ENCODE measurements at places on chromosomes 3 and 15. TPM values are rescaled to one million over a fixed set of nuclear protein-coding genes. Genes with fewer than 3 reads are reported as not detected.

GRCh38 chr15:29345549-29346525 lies 76.2 kb upstream of the NSMCE3 start:
- H3K27me3 ChIP-seq, result no peaks in the 10 kb centered on the region
- H3K36me3 ChIP-seq, result no peaks in the 10 kb centered on the region
- H3K27ac ChIP-seq, result no peak overlapping the region
- no peak for DNase-seq
- no peak overlapping the region for H3K4me3 ChIP-seq
- no peaks in the 10 kb centered on the region for H3K4me1 ChIP-seq

DNA sequence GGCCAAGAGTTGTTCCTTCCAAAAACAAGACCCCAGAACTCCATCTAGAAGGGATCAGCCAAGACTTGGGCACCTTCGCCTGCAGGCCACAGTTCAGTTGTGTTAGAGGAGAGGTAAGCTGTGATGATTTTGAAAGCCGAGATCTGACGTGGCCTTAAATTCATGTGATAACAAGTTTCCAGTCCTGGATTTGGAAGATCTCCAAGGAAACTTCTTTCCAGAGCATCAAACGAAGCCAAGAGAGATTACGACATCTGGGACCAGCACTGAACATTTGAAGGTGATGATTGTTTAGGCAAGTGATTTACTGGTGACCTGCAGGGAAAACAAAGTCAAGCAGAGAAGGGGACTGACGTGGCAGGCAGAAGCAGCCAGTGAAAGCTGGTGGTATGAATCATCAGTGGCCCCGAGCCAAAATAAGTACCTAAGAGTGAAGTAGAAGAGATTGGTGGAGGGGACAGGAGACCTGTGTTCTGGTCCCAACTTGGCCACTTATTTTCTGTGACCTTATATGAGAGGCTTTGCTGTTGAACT lies 339.0 kb upstream of the PROK2 start:
- H3K4me3 ChIP-seq, result no peak overlapping the region
- H3K36me3 ChIP-seq, result no peaks in the 10 kb centered on the region
- no peaks in the 10 kb centered on the region for H3K27me3 ChIP-seq
- H3K27ac ChIP-seq, result peak overlapping the region; percentile 3
- DNase-seq, result peak; percentile 85

DNA sequence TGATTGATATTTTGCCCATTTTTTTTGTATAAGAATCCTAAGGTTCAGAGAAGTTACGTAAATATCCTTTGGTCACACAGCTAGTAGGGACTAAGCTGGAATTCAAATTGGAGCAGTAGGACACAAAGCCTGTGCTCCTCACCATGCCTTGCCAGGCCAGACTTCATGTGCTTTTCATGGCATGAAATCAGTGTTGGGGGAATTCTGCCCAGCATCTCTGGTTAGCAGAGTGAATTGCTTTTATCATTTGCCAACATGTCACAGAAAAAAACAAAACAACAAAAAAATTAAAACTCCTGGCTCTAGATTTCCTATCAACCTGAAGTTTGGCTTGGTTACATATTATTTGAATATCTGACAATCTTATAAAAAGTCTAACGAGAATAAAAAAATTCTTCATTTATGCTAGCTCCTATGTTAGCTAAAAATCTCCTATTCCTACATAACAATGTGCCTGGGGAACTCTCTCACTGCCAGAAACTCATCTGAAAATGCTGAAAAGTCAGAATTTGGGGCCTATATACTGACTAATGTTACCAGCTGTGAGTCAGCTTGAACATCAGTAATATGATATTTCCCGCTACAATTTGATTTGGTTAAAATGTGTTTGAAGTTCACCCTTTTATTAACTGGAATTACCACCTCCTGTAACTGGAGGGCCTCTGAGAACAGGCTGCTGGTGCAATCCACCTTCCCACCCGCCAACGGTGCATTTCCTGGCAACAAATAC lies 141.7 kb downstream of the TIGIT start:
- no peaks in the 10 kb centered on the region for H3K27me3 ChIP-seq
- no peak overlapping the region for H3K4me3 ChIP-seq
- H3K27ac ChIP-seq, result no peak overlapping the region
- H3K4me1 ChIP-seq, result peaks cover 9% of the 10 kb centered on the region
- no peaks in the 10 kb centered on the region for H3K36me3 ChIP-seq
- DNase-seq, result peak; percentile 42

- no peaks in the 10 kb centered on the region for H3K4me1 ChIP-seq
- H3K27ac ChIP-seq, result no peak overlapping the region
- no peak overlapping the region for H3K4me3 ChIP-seq
- no peaks in the 10 kb centered on the region for H3K36me3 ChIP-seq
- peak; percentile 28 for DNase-seq
Observed at GRCh38 chr3:18046131-18046915, 303.9 kb upstream of the TBC1D5 start.

DNA sequence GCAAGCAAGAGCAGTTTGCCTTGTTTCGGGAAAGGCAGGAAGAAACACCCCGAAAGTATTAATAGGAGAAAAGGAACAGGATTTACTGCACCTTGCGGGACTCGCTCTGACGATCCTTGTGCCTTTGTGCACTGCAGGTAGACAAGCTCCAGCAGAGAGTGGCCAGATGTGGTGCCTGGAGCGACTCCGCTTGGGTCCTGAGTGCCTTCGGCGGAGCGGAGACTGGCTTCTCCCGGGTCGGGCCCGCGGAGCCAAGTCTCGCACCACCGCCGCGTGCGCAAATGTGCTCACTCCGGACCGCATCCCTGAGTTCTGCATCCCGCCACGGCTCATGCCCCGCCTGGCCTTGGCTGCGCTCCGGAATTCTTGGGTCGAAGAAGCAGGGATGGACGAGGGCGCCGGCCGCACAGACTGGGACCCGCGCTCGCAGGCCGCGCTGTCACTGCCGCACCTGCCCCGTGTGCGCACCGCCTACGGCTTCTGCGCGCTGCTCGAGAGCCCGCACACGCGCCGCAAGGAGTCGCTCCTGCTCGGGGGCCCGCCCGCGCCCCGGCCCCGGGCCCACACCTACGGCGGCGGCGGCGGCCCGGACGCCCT lies 769 bp downstream of the C2CD4A start:
- peak overlapping the region; percentile 52 for H3K4me3 ChIP-seq
- H3K27ac ChIP-seq, result no peak overlapping the region
- 0 out of 2 replicates have a peak, but pooled peaks cover 9% of the 10 kb centered on the region for H3K4me1 ChIP-seq
- H3K36me3 ChIP-seq, result no peaks in the 10 kb centered on the region
- DNase-seq, result peak; percentile 49

DNA sequence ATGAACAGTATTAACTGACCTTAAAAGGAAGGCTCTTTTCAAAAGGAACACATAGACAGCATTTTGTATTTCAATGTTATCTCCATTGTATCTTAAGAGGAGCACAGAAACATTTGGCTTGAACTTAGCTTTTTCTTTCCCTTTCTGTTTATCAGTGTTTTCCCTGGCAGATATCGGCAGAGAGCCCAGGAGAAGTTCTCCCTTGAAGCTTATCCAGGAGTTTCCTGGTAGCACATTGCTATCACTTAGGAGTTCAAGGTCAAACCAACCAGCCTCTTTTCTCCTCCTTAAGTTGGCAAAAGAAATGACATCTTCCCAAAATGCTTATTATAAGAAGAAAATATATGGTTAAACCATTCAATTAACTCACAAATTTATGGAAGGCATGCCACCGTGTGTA lies 344.6 kb upstream of the UBE2E2 start:
- DNase-seq, result no peak
- H3K27me3 ChIP-seq, result no peaks in the 10 kb centered on the region
- H3K27ac ChIP-seq, result no peak overlapping the region
- H3K4me1 ChIP-seq, result no peaks in the 10 kb centered on the region
- no peaks in the 10 kb centered on the region for H3K36me3 ChIP-seq

DNA sequence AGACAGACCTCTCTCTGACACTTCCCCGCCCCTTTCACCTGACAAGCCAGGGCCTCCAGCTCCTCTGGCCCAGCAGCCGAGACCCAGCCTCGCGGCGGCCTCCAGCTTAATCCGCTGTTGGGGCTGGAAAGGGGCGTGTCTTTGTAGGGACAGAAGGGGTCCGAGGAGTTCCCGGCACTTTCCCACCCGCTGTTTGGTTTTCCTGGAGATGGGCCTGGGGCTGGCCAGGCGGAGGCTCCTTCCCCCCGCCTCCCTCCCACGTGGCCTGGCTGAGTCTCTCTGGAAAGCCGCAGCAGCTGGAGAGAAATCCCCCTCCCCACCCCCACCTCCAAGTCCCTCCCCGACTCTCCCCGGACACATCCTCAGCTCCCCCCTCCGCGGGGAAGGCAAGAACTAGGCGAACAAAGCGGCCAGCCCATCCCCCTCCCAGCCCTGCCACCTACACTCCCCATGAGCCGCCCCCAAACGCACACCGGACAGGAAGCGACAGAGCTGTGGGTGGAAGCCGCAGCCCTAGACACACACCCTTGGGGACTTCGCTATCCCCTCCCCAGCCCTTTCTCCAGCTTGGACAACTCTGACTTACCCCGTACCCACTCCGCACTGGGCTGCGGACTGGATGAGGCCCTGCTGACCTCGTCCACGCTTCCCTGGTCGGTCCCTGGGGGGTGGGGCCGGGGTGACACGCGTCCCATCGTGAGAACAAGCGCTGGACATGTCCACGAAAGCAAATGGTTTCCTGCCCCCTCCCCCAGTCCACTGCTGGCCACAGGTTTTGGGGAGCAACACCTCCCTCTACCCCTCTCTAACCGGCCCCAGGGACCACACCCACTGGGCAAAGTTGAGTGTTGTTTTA lies 1.2 kb downstream of the IGDCC4 start:
- H3K4me1 ChIP-seq, result peaks cover 10% of the 10 kb centered on the region
- no peaks in the 10 kb centered on the region for H3K36me3 ChIP-seq
- peaks cover 22% of the 10 kb centered on the region for H3K27me3 ChIP-seq
- H3K4me3 ChIP-seq, result peak overlapping the region; percentile 73
- DNase-seq, result peak; percentile 23
- H3K27ac ChIP-seq, result no peak overlapping the region

DNA sequence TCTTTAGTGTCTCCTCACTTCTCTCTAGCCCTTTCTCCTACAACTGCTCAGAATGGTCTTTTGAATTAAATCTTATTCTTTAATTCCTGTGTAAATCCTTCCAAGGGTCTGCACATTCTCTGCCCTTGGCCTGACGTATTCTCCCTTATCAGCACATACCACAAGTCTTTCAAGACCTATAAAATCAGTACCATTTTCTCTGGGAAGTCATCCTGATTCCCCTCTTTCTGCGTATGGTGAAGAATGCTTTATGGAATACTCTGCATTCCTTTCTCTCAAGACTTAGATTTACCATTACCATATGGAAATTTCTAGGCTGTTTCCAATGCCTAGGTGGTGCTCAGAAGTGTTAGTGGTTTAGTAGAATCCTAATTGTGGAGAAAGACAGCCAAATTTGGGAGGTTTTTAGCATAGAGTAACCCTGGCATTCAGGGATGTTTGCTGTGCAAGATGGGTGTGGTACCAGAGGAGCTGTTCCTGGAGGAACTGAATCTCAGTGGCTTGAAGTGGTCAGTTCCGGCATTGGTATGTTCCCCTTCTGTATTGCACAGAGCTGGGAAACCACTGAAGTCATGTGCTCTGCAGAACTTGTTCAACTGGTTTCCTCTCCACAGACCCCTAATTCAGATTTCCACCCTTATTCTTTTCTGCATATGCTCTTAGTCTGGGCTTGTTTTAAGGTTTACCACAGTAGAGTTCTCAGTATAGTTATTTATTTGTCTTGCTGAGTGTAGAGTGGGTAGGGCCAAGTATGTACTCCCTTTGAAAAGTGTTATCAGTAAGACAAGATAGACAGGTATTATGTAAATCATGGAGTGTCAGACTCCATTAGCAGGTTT lies 24.5 kb downstream of the IQGAP1 start:
- no peaks in the 10 kb centered on the region for H3K27me3 ChIP-seq
- peak overlapping the region; percentile 80 for H3K27ac ChIP-seq
- H3K36me3 ChIP-seq, result no peaks in the 10 kb centered on the region
- peaks cover 51% of the 10 kb centered on the region for H3K4me1 ChIP-seq
- peak; percentile 81 for DNase-seq

DNA sequence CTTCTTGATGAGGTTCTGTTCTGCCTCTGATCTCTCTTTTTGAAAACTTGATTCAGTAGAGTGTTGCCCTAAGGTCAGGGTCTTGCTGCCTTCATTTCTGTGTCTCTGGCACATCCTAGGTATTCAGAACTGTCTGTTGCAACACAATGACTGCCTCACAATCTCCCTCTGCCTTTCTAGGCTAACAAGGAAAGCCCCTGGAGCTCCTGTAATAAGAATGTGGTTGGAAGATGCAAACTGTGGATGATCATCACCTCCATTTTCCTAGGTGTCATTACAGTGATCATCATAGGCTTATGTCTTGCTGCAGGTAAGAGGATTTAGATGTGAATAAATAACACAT lies 7.0 kb downstream of the C3orf52 start:
- H3K27me3 ChIP-seq, result no peaks in the 10 kb centered on the region
- no peak overlapping the region for H3K4me3 ChIP-seq
- H3K27ac ChIP-seq, result no peak overlapping the region
- H3K4me1 ChIP-seq, result peaks cover 15% of the 10 kb centered on the region
- DNase-seq, result no peak

DNA sequence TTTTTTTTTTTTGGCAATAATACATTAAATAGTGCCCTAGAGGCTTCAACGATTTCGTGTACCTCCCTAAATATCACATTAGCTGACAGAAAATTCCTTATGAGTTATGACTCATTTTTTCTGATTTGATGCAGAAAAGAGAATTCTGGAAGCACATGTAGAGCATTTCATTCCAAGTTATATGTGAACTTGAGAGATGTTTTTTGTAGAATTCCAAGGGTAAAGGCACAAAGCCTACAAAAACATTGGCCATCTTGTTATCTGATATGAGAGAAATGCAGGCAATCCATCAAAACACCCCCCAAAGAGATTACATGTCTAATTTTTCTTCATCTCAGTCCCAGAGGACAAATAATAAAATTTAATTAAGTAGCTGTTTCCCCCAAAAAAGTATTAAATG lies 6.7 kb upstream of the PFN2 start:
- peaks cover 2% of the 10 kb centered on the region for H3K4me1 ChIP-seq
- no peak overlapping the region for H3K4me3 ChIP-seq
- H3K27ac ChIP-seq, result no peak overlapping the region
- H3K36me3 ChIP-seq, result no peaks in the 10 kb centered on the region
- no peaks in the 10 kb centered on the region for H3K27me3 ChIP-seq

DNA sequence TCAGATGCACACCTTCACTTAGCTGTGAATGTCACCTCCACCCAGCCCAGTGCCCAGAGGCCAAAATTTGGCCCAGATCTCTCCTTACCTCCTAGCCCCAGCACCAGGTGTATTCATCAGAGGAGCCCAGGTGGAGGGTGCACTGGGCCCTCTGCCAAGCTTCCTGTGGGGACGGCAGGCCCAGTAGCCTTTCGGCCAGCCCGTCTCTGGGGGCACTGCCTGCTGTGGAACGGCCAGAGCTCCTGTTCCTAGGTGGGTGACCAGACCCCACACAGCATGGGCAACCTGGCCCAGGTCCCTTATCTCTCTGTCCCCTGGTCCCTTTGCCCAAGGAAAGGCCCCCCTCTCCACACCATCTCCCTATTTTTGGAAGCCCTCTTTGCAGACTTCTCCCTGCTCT lies 67.8 kb downstream of the AAGAB start:
- H3K27ac ChIP-seq, result peak overlapping the region; percentile 56
- no peaks in the 10 kb centered on the region for H3K27me3 ChIP-seq
- H3K4me3 ChIP-seq, result no peak overlapping the region
- DNase-seq, result no peak
- H3K4me1 ChIP-seq, result peaks cover 66% of the 10 kb centered on the region

The PCOLCE2 gene
- total RNA-seq, result 46.4 TPM

The GOLGA8M gene
- not detected for total RNA-seq

The LRRC31 gene
- not detected for total RNA-seq

The EXOSC7 gene
- total RNA-seq, result 60.7 TPM

The GNAT1 gene
- not detected for total RNA-seq

The SPATA12 gene
- total RNA-seq, result not detected

The GOLGA8Q gene
- not detected for total RNA-seq

The GOLGA6D gene
- total RNA-seq, result not detected

The CLRN1 gene
- not detected for total RNA-seq

The CCR9 gene
- not detected for total RNA-seq

The AADACL2 gene
- not detected for total RNA-seq

The TLR9 gene
- not detected for total RNA-seq

All from GM23248 (cell line).